ENCODE measurements at places on chromosomes 1 and 21. TPM values are rescaled to one million over a fixed set of nuclear protein-coding genes. Genes with fewer than 3 reads are reported as not detected.

DNA sequence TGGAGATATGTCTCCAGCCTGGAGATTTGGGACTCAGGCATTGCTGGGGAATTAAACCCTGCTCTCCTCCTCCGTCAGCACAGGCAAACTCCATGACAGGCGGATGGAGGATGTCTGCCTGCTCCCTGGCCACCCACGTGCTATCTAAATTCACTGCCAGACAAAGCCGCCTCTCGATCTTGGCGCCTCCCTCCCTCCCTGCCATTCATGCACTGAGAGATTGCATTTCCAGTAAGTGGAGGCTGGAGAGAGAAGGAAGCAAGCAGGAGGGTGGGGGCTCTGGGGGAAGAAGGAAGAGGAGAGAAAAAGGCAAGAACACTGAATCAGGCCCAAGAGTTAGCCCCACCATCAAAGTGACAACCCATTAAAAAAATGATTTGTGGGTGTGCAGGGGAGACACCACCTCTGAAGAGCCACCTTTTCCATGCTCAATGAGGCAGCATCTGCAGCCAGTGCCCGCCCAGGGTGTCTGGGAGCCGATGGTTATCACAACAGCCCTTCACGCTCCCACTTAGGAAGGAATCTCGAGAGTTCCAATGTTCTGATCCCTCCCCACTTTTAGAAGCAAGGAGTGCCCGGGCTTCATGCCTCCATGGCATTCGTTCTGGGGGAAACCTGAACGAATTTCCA lies 183.0 kb downstream of the HIVEP3 start:
- DNase-seq, result no peak

Gene RAB7B
- 5.9 TPM for total RNA-seq

Gene LRRC38
- not detected for total RNA-seq

GRCh38 chr1:11253226-11253625 lies 9.1 kb downstream of the MTOR start:
- DNase-seq, result no peak

GRCh38 chr1:165882168-165882837 lies 54.9 kb downstream of the UCK2 start:
- DNase-seq, result no peak

GRCh38 chr1:180281490-180281889 lies 51.4 kb downstream of the LHX4 start:
- DNase-seq, result no peak

DNA sequence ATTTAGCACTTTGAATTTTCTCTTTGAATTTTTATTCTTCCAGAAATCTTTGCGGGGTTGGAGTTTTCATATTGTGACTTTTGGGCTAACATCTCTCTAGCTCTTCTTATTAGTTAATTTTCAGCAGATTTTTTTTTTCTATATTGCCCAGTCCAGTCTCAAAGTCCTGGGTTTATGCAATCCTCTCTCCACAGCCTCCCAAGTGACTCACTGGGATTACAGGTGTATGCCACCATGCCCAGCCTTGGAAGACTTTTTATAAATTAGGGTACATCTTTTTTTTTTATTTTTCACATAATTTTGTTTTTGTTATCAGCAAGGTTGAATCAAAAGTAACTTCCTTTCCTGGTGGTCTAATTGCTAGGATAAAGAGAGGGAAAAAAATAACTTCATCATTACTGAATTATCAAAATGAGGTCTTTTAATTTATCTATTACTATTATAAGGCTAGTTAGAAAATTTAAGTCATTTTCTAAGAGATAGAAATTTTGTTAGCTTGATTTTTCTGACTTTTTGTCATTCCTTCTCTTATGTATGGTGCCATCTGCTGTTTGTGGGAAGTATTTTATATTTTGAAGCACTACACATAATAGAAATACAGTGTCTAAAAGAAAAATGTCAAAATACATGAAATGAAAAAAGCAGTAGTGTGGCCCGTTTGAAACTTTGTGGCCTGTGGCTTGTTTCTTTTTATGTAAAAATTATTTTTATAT lies 273.4 kb upstream of the CACYBP start:
- DNase-seq, result no peak

GRCh38 chr21:16788584-16788983 lies 724.3 kb upstream of the CXADR start:
- DNase-seq, result no peak
